Hypothalamus (tissue), 51 donors: ENCODE measurements at places on chromosomes 12 and 14.

DNA sequence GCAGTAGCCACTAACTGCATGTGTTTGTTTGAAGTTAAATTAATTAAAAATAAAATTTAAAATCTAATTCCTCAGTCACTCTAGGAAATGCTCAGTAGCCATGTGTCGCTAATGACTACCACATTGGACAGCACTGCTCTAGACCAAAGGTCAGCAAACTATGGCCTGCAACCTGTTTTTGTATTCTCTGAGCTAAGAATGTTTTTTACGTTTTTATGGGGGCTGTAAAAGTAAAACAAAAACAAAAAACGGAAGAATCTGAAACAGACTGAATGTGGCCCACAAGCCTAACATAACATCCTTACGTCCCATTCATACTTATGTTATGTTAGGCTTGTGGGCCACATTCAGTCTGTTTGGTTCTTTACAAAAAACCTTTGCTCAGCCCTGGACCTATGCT, 57.8 kb downstream of the LIN52 start:
- DNase-seq: no peak

GRCh38 chr12:10957741-10958140, 18.7 kb upstream of the TAS2R14 start:
- no peak for DNase-seq

- no peak for DNase-seq
Measured at GRCh38 chr12:2627076-2627834, 167.5 kb upstream of the FKBP4 start.

GRCh38 chr12:116760622-116761020, 22.5 kb downstream of the RNFT2 start:
- no peak for DNase-seq
